Ovary (tissue), 10 donors: ENCODE measurements at places on chromosomes 13 and 19.
A peak's percentile ranks its signal among the peaks of the same experiment; 100 is the strongest.

GRCh38 chr13:94513026-94513425, 33.5 kb upstream of the DCT start:
- no peak for DNase-seq

- DNase-seq = peak; percentile 52
Measured at GRCh38 chr13:102799426-102800144, 666 bp downstream of the BIVM start.

DNA sequence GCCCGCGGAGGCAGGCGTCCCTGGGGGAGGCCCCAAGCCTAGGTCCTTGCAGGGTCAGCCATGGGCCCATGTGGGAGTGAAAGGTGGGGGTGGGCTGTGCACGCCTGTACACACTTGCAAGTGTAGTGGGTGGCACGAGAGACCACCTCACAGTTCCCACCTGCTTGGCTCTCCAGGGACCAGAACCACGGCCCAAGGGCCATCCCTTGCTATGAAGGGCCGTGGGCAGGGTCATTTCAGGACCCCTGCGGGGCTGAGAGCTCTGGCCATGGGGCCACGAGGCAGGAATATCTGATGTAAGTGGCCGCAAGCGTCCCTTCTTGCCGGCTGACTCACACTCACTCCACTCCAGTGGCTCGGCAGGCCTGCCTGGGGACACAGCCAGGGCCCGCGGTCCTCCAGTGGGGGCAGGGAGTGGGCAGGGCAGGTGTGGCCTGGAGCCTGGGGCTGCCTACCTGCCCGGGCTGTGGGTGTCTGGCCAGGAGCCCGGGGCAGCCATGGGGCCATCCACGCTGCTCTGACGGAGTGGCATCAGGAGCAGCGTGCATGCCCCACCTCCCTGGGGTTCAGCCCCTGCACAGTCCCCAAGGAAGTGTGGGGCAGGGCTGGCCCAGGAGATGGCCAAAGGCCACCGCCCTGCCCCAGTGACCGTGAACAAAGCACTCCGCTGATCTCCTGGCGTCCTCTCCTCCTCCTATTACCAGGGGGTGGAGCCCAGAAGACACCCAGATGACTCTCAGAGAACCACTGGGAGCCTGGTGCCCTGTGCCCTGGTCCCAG, 8.6 kb upstream of the MKNK2 start:
- DNase-seq = peak; percentile 57

DNA sequence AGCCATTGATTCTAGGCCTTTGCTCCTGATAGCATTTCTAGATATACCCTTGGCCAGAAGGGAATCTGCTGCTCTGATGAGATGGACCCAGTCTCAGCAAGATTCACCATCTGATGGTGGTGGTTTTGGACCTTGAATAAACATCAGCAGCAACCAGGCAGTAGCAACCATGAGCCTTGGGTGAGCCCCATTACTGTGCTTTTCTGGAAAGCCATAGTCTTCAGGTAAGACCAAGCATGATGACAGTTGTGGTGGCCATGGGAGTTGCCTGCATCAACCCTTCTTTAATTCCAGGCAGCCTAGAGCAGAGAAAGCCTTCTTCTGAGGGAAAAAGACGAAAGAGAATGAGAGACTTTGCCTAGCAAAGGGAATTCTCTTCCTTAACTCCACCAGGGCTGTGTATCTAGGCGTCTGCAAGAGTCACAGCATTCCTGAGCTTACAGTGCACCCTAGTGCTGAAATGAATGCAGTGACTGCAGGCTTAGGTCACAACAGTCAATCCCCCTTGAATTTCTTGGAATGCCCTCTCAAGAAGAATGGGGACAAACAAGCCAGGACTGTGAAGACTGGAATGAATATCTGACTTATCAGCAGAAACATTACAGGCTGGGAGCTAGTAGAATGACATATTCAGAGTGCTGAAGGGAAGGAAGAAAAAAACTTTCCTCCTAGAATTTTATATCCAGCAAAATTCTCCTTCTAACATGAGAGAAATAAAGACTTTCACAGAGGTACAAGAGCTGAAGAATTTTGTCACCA, 942.4 kb upstream of the PCDH20 start:
- DNase-seq = no peak

- no peak for DNase-seq
Measured at GRCh38 chr13:40275155-40275554, 391.3 kb downstream of the FOXO1 start.

DNA sequence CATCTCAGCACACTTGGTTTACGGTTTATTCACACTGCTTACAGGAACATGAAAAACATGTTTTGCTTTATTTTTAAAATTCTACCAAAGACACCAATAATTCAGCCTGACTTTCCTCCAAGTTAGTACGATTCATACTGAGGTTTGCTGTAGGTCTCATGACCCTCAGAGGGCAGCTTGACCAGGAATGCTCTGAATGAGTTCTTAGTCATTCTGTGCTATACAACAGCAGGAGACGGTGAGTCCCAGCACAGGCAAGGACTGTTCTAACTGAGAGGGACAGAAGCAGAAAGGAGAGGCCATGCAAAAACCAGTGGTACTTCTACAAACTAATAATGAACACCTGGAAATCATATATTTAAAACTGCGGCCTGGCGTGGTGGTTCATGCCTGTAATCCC, 6.4 kb downstream of the GRTP1 start:
- no peak for DNase-seq

- DNase-seq = no peak
Measured at GRCh38 chr13:22076658-22077057, 405.8 kb downstream of the FGF9 start.

- DNase-seq = no peak
Measured at GRCh38 chr13:40315416-40316064, 350.9 kb downstream of the FOXO1 start.

DNA sequence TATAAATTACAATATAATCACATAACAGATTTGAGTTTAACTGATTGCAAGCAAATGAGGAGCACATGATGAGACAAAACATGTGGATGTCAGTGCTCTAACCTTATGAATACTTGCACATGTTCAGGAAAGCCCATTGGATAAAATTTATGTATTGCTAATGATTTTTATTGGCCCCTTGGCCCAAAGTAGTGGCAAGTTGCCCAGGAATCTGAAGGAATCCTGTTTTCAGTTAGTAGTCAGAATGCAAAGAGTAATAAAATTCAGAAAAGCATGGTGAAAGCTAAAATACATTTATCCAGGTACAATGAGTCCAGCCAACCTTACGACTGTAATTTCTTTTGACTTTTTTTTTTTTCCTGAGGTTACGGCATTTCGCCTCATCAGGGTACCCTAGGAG, 1539.4 kb downstream of the EFNB2 start:
- DNase-seq = no peak

- DNase-seq = no peak
Measured at GRCh38 chr19:40686882-40687524, 3.4 kb downstream of the NUMBL start.

DNA sequence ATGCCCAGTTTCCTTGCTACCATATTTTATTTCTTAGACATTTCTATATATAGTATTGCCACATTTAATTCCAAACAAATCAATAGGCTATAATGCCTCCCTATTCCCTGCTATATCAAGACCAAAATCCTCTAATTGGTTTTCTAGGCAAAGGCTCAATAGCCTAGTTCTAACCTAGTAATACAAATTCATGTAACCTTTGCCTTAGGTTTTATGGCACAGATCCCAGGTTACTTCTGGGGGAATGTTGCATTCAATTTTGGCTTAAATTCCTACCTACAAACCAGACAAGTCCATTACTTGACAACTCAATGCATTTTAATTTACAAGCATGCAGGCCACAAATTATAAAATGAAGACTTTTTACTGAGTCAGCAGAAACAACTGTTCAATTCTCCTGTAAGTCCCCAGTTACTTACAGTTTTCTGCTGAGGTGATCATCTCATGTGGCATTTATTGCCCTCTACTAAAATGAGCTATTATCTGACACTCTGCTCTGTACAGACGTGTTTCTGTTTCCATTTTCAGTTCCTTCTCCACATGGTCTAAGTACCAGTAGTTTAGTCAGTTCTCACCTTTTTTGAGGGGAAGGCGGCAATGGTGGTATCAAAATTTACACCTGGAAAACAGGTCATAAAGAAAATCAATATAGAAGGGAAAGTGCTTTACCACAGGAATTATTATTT, 11.7 kb downstream of the KCNRG start:
- DNase-seq = no peak

DNA sequence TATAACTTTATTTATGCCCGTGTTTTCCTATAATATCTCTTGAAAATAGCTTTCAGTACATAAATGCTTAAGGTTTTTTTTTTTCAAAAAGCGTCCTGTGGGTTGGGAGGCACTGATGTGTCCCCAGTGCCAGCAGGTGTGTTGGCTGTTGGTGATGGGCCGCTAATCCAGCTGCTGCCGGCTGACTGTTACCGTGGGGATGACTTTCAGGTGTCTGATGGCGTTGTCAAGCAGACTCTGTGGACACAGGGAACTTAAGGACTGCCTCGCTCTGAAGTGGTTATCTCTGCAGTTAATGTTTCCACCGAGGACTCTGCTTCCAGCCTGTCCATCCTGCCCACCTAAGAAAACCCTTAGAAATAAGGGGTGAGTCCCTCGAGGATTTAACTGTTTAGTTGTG, 94.5 kb downstream of the ANKRD10 start:
- DNase-seq = no peak

GRCh38 chr19:39846678-39847486, 703 bp upstream of the FBL start:
- no peak for DNase-seq

DNA sequence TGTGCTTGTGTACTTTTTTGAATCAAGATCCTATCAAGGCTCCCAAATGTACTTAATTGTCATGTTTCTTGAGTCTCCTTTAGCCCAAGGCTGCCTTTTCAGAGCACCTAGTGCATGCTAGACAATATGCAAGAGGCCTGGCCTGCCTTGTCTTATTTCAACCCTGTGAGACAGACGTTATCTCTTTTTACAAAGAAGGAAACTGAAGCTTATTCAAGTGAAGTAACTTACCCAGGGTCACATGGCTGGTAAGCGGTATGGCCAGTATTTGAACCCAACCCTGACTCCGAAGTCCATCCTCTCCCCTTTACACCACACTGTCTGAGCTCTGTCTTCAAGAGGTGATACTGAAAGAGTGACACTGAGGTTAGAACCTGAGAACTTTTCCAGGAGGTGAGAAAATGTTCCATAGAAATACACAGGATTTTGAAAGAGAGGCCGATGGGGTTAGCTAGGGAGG, 505.1 kb downstream of the FOXO1 start:
- no peak for DNase-seq

- no peak for DNase-seq
Measured at GRCh38 chr13:45179428-45179827, 21.4 kb downstream of the KCTD4 start.

- DNase-seq = no peak
Measured at GRCh38 chr13:52844836-52845235, 3.6 kb downstream of the PCDH8 start.

DNA sequence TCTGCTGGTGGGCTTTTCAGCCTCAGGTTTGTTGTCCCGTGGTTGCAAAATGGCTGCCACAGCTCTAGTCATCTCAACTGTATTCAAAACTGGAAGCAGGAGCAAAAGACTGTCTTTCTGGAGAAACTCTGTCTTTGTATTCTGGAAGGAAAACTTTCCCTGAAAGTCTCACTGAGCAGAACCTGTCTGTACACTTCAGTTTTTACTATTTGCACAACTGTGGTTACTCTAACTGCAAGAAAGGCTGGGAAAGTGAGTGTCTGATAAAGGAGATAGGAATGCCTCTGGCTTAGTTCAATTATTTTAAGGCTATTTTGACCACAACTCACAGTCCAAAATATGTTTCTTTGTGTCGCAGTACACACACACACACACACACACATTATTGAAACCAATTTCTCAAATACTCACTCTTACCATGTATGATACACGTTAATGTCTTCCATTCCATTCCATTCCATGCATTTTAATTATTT, 49.7 kb upstream of the EHD2 start:
- no peak for DNase-seq

GRCh38 chr19:17333611-17334413, 843 bp downstream of the ANO8 start:
- DNase-seq = no peak

DNA sequence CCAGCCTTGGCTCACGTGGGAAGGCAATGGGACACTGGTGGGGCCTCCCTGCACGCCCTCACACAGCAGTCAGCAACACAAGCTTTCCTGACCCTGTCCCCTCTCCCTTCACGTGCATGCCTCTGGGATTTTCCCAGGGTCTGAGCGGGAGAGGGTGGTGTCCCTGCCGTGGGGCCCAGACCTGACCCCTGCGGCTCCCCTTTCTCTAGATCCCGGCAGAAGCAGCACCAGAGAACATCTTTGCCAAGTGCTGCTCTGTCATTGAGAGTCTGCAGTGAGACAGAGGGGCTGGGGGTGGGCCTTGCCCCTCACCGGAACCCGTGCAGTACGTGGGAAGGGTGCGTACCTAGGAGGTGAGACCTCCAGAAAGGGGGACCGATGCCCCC, 12.6 kb downstream of the KHSRP start:
- no peak for DNase-seq

DNA sequence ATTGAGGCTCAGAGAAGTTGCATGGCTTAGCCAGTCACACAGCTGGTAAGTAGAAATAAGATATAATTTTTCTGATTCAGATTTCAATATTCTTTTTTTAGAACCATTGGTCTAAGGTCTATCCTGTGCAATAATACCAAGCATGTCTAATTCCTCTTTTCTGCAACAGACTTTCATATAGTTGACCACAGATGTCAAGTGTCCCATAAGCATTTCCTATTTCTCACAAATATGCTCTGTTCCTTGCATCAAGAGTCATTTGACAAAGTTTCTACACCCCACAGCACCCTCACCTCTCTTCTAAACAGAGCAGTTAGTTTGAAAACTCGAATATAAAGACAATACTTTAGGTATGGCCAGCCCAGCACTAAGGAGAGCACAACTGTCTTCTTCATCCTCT, 26.8 kb upstream of the SACS start:
- no peak for DNase-seq

GRCh38 chr19:13056052-13056660, 46.5 kb downstream of the LYL1 start:
- DNase-seq = peak; percentile 71

DNA sequence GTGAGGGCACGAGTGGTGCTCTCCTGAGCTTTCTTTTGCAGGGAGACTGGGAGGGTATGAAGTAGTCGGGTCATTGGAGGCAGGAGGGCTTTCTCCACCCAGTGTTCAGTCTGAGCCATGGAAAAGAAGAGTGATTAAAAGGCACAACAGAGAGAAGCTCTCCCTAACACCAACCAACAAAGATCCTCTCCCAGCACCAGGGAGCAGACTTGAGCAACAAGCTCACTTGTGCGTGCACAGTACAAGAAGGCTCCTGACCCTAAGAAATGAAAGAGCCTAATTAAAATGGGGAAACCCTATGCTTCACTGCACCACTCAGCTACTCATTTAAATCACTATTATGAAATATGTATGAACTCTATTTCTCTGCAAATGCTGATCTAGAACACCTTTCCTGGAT, 276.3 kb upstream of the SOX21 start:
- DNase-seq = no peak

- DNase-seq = no peak
Measured at GRCh38 chr13:81916461-81916860, 1575.5 kb upstream of the SPRY2 start.

GRCh38 chr13:76319921-76320320, 566.3 kb downstream of the KCTD12 start:
- DNase-seq = no peak

GRCh38 chr19:1482361-1483130, 3.5 kb upstream of the C19orf25 start:
- DNase-seq = no peak

- no peak for DNase-seq
Measured at GRCh38 chr19:17658666-17659065, 29.5 kb downstream of the UNC13A start.
